NCI-H510A (cell line): ENCODE measurements at places on chromosomes 7 and 10.
A peak's percentile ranks its signal among the peaks of the same experiment; 100 is the strongest.

GRCh38 chr7:131848033-131848432, 291.6 kb upstream of the PODXL start:
- no peak for DNase-seq

GRCh38 chr10:6516929-6517284, 63.2 kb downstream of the PRKCQ start:
- no peak for DNase-seq

DNA sequence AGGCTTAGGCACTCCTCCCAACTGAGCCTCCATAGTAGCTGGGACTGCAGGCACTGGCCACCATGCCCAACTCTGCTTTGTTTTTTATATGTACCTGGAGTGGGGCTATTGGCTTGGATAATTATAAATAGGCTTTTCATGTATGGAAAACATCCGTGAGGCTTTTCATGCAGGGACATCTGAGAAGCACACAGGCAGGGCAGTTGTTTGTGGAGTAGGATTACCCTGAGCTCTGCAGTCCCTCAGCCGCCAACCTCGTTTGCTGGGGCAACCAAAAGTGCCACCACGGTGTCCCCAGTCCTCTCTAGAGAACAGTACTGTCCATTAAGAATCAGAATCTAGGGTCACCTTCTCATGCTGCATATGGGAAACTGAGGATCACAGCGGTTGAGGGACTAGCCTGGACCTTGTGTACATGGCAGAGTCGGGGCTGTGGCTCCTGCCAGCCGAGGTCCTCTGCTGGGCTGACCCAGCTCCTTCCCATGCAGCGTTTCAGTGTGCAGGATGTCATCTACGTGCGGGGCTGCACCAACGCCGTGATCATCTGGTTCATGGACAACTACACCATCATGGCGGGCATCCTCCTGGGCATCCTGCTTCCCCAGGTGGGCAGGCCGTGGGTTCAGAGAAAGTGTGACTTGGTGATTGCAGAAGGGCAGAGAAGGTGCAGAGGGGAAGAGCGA, 54.5 kb downstream of the TSPAN15 start:
- no peak for DNase-seq

- DNase-seq: no peak
Observed at GRCh38 chr10:34792881-34793280, 22.2 kb downstream of the PARD3 start.

- no peak for DNase-seq
Observed at GRCh38 chr7:46480619-46481018, 559.5 kb upstream of the IGFBP3 start.

DNA sequence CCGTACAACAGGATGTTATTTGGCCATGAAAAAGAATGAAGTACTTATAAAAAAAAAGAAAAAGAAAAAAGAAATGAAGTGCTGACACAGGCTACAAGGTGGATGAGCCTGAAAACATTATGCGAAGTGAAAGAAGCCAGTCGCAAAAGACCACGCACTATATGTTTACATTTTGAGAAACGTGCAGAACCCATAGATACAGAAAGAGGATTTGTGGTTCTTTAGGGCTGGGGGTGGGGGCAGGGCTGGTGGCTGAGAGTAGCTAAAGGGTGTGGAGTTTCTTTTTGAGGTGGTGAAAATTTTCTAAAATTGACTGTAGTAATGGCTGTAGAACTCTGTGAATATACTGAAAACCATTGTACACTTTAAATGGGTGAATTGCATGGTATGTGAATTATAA, 86.0 kb upstream of the FAM20C start:
- DNase-seq: no peak

- no peak for DNase-seq
Observed at GRCh38 chr10:43816351-43817321, 168.0 kb upstream of the ZNF32 start.

GRCh38 chr7:25360451-25360850, 132.2 kb upstream of the NPVF start:
- no peak for DNase-seq

DNA sequence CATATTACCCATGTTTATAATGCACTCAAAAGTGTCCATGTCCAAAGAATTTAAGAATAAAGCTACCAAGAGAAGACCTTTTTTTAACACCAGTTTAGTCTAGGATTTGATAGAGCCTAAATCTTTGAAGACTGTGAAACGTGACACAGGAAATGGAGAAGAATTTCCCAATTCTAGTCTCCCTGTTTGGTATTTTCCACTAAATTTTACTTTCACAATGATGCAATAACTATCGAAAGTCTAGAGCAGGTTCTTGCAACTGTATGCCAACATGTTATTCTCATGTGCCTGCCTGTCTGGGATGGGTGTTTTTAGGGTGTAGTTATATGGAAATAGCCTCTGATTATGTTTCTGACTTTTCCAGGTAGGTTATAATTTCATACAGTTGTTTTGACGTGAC, 6.9 kb upstream of the MXI1 start:
- DNase-seq: no peak

DNA sequence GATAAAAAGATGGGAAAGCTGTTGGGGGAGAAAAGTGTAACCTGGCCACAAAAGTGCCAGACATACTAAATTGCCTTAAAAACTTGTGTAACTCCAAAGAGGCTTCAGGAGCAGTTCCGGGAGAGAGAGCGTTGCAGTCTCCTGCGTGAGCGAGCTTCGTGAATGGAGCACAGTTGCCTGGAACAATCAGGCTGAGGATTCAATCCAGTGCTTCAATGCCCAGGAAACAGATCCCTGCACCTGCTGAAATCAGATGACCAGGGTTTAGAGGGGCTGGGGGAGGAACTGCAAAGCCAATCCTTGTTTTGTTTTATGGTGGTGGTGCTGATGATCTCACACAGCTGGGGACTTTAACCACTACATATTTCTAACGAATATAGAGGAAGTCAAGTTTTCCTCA, 398.3 kb downstream of the DPP6 start:
- no peak for DNase-seq

DNA sequence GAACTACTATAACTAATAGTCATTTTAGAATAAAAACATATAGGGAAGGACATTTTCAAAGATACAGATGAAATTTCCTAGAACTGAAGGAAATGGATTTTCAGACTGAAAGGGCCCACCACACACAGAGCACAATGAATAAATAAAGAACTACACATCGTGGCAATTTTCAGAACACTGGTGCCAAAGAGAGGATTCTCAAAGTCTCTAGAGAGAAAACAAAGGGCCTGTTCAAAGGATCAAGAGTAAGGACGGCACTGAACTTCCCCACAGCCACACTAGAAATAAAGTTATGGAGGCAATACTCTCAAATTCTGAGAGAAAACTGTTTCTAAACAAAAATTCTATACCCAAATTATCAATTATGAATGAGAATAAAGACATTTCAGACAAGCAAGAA, 21.9 kb downstream of the NAPEPLD start:
- no peak for DNase-seq

- DNase-seq: no peak
Observed at GRCh38 chr10:44865289-44865671, 45.9 kb upstream of the TMEM72 start.

DNA sequence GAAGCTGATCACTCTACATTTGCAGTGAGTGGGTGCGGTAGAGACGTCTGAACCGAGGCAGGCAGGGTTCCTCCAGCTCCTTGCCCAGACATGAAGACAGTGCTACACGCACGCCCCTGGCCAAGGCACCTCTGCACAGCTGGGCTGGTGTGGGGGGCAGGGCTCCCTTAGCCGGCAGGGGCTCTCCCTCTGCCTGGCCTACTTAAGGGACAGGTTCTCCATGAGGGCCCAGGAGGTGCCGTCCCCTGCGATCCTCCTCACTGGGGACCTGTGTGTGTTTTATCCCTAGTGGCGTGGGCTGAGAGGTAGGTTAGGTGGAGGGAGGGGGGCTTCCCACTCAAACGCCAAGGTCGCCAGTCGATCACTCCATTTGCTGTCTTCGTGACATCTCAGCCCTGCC, 35.3 kb downstream of the IL15RA start:
- DNase-seq: no peak

DNA sequence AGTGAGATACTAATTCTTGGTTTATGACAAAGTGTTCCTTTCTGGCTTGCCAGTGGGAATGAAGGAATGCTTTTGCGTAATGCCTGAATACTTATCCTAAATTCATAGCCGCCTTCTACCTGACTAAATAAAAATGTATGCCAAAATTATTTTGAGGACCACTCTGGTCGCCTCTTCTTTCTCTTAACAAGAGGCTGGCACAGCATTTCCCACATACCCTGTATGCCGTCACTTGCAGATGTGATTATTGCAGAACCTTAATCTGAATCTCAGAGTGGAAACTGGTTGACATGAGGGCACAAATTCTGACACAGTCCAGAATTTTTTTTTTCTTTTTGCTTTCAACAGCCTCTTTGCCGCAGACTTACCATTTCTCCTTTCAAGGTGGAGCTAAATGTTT, 124.6 kb upstream of the GLCCI1 start:
- DNase-seq: no peak

DNA sequence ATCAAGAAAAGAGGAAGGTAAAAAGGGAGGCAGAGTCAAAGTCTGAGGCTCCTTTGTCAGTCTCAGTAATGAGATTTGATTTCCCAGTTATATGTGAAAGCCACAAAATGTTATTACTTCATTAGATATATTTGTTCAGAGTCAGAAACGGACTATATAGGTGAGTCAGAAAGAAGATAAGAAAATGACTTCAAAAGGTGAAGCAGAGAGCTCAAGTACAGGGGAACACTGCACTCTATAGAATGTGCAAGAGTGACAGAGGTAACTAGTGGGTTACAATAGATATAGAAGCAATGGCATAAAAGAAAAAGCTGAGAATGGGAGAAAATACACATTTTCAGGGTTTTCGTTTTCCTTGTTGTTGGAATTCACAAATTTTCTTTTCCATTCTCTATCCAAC, 43.3 kb downstream of the DGKB start:
- no peak for DNase-seq

DNA sequence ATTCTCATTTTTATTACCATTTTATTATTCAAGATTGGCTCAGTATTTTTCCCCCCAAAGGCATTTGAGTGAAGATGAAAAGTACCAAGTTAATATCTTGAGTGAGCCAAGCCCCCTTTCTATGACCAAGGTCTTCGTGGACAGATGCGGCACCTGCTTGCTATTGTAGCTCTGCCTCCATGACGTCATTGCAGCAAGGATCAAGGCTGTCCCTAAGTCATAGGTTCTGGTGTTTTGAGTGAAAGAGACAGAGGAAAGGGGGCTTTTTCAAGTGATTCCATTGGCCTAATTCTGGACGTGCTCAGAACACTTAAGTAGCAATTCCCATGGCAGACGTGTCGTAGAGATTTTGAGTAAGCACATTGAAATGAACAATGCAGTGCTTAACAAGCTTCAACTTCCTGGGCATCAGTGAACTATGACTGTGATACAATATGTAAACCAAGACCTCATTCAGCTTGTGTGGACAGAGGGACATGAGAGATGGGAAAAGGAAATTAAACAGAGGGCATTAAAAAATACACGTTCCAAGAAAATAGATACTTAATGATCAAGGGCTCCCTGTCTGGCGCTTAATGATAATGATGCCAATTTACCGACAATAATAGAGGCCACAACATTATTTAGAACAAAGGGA, 248.7 kb upstream of the NPVF start:
- no peak for DNase-seq

GRCh38 chr7:122869260-122869659, 17.0 kb downstream of the CADPS2 start:
- DNase-seq: no peak

- peak; percentile 19 for DNase-seq
Observed at GRCh38 chr10:76632767-76633051, 1004.9 kb downstream of the KCNMA1 start.

DNA sequence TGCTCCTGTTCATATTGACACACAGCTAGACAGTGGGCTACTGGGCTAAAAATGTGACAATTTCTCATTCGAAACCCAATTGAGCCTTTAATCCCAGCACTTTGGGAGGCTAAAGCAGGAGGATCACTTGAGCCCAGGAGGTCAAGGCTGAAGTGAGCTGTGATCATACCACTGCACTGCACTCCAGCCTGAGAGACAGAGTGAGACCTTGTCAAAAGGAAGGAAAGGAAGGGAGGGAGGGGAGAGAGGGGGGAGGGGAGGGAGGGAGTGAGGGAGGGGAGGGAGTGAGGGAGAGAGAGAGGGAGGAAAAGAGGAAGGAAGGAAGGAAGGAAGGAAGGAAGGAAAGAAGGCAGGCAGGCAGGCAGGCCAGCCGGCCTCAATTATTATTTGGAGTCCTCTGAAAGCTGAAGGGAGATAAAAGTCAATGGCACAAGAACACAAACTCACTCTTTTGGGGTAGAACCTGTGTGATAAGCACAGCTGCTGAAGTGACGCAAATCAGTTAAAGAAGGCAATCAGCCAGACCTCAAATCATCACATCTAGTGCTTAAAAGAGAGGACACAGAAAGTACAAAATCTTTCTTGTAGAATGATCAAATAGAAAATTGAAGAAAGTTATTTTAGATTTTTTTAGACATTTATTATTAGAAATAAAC, 98.1 kb downstream of the CCDC71L start:
- no peak for DNase-seq

GRCh38 chr7:83921941-83922607, 272.5 kb downstream of the SEMA3A start:
- no peak for DNase-seq

GRCh38 chr10:78516236-78516635, 482.6 kb downstream of the RPS24 start:
- DNase-seq: no peak

GRCh38 chr10:73872190-73872710, 2.1 kb downstream of the CAMK2G start:
- DNase-seq: no peak

GRCh38 chr10:79119306-79119705, 50.5 kb downstream of the ZMIZ1 start:
- no peak for DNase-seq

GRCh38 chr10:111117528-111118277, 40.9 kb downstream of the ADRA2A start:
- DNase-seq: no peak

GRCh38 chr7:64300641-64301405, 12.9 kb upstream of the ZNF736 start:
- no peak for DNase-seq

GRCh38 chr7:17093461-17093860, 205.0 kb upstream of the AHR start:
- DNase-seq: no peak

- peak; percentile 75 for DNase-seq
Observed at GRCh38 chr10:71302874-71303568, 16.0 kb upstream of the SLC29A3 start.
